ENCODE measurements at places on chromosomes 2 and 18. TPM values are rescaled to one million over a fixed set of nuclear protein-coding genes. Genes with fewer than 3 reads are reported as not detected.
A peak's percentile ranks its signal among the peaks of the same experiment; 100 is the strongest.

DNA sequence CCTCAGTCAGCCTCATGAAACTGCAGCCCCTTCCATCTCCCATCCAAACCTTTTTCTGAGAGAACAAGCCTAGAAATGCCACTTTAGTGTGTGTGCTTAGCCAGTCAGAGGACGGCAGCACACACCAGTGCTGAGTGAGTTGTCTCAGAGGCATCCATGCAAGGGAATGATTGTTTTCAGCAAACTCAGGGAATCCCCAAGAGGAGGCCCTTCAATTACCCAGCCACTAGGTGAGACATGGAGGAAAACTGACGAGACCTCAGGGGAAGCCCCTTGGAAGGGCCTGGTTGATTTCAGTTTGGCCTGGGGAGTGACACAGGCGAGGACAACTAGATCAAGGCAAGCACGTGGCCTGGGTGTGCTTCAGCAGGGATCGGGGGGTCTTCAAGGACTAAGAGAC lies 49.7 kb downstream of the APOB start:
- DNase-seq: no peak

DNA sequence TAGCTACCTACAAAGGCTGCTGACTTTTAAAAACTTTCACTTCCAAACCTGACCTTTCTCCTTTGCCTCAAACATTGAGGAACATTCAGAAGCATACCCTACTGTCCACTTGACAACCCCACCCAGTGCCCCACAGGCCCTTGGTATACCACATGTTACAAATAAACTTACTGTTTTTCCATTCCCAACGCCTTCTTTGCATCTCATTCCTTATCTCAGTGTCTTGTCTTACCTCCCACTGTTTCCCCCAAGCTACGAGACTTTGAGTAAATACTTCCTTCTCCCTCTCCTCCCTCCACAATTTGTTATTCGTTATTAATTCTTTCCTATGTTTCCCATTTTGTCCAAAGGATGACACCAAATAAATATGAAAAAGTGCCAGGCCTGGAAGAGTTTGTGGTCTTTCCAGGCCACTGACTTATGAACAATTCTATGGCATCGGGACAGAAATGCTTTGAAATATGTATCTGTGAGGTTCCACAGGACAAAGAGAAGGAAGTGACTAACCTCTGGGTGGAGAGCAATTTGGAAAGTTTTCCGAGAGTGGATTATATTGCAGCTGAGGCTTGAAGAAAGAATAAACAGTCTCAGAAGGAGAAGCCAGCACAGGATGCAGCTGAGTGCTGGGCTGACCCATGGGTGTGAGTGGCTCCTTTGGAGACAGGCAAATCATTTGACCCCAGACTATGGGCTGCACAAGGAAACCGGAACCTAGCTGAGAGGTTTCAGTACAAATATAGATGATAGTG lies 409.0 kb downstream of the LPIN1 start:
- DNase-seq: peak; percentile 31

DNA sequence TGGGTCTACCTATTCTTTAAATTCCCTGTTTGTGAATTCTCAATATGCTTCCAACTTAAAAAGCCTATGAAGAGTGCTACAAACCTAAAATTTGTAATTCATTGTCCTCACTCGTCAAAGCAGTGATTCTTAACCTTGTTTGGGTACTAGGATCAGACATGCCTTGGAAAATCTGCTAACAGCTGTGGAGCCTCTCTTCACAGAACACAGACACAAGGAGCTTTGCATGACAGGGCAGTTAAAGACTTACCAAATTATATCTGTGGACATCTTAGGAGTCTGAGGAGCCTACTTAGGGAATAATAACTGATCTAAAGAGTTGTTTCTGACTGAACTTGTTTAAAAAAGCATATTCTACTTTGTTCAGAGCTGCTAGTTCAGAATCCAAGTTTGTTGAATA lies 38.1 kb downstream of the TMEM87B start:
- no peak for DNase-seq

- no peak for DNase-seq
Observed at GRCh38 chr2:3280683-3281520, 96.7 kb downstream of the EIPR1 start.

DNA sequence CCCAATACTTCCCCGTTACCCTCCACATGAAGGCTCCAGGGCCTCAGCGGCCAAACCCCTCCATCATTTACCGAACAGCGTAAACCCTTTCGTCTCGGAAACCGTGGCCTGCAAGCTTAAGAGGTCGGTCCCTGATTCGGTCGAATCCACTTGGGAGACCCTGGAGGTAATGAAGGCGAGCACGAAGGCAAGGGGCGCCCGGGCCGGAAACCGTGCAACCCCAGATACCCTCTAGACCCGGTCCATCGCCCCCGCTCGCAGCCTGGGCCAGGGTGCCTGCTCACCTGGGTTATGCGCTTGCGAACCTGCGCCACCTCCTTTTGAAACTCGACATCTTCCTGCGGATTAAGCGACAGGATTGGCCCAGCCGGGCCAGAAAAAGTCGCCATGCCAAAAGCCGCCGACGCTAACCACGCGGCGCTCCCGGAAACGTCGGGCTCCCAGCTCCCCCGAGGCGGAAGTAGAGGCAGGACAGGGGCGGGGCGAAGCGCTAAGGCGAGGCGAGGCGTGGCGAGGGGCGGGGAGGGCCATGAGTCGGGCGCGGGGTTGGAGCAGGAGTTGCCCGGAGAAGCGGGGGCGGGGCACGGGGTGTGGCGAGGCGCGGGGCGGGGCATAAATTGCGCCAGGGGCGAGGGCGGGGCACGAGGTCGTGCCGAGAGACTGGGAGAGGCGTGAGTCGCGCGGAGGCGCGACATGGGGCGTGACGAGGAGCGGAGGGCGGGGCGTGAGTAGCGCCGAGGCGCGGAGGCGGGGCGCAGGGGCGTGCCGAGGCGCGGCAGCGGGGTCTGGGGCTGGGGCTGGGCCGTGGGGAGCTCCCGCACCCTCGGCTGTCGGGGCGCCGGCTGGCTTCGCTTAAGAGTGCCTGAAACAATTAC lies at the start of gene NIFK:
NIFK (minus strand) TSS at position 414 of the 875 bp plus-strand sequence; CDS start at position 389, 25 bp downstream.
- peak; percentile 99 for DNase-seq

REG3G gene
- not detected for total RNA-seq
